Pons (tissue), 1 donor: ENCODE measurements at places on chromosomes 13 and 19.

GRCh38 chr13:102617697-102618350, 21.0 kb downstream of the TPP2 start:
- DNase-seq: no peak

DNA sequence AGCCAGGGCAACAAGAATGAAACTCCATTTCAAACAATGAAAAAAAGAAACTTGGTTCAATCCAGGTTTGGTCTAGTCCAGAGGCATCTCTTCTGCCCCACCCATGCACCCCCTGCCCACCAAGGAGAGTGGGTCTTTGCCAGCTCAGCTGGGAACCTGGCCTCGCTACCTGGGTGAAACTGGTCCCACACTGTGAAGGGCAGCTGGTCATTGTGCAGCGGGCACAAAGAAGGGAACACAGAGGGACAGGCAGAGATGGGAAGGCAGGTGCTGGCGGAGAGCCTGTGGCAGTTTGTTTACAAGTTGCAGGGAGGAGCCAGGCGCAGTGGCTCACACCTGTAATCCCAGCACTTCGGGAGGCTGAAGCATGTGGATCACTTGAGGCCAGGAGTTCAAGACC, 50.2 kb downstream of the CPAMD8 start:
- DNase-seq: no peak

DNA sequence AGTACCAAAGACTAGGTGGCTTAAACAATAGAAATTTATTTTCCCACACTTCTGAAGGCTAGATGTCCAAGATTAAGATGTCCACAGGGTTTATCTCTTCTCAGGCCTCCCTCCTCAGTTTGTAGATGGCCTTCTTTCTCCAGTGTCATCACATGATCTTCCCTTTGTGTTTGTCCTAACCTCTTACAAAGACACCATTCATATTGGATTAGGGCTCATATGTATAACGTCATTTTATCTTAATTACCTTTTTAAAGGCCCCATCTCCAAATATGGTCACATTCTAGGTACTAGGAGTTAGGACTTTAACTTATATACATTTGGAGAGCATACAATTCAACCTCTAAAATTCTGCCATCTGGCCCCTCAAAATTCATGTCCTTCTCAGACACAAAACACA, 34.3 kb downstream of the N4BP2L2 start:
- peak; percentile 55 for DNase-seq

GRCh38 chr19:4911786-4912672, 2.7 kb downstream of the UHRF1 start:
- peak; percentile 77 for DNase-seq

DNA sequence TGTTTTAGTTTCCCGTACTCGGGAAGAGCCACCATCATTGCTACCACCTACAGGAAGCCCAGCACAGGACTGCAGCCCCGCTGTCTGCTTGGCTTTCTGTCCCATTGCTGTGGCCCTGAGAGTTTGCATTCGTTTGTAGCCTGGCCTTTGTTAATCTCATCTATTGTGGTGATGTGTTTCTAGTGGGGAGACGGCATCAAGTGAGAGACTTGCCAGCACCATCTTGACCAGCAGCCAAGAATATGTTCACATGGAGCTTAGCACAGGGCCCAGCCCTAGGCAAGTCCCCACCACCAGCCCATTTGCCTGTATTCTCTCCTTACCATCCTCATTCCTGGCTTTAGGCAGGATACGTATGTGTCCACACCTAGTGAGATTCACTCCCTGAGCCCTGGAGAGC, 17.3 kb upstream of the OVOL3 start:
- DNase-seq: peak; percentile 85

DNA sequence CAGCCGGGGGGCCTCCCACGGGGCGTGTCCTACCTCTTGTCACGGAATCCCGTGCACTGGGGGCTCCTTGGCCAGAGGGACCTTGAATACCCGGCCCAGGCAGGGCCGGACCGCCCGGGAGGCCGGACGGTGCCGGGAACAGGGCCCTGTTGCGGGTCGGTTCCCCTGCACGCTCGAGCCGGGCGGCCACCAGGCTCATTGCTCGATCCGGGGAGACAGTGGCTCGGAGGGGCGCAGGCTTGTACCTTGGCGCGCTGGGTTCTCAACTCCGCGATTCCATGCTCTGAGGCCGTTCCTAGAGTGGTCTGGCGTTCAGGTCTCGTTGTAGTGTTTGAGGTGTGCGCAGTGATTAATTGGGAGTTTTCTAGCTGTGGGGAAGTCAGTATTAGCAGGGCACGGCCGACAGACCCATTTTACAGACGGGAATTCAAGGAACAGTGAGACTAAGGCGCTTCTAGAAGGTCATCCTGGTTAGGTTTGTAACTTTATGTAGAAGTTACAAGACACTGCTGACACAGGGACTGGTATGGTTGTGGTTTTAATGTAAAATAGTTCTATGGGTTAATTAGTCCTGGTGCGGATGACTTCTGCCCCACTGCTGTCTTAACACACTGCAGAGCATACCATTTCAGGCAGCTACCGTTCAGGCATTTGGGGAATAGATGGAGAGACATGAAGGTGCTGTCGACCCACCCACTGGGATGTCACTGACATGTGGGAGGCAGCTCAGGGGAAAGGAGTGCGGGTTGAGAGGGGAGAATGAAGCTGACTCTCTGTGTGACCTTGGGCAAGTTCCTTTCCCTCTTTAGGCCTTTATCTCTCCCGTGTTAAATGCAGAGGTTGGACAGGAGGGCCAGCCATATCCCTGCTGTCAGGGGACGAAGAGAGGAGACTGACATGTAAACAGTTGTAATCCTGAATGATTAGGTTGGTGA, 592 bp downstream of the CLPTM1 start:
- DNase-seq: no peak

DNA sequence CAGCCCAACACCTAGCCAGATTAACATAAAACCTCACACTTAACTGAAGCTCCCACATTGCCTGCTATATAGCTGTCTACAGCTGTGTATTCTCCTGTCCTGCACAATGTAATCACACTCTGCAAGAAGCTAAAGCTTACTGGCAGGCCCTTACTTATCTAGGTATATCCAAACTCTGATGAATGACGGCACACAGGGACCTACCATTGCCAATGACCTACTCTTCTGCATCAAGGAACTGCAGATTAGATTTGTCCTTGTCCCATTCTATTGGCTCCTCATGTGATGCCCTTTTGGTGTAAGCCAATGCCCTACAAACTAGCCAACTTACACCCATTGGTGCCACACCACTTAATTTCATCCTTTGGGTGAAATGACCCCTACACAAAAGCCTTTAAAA, 26.4 kb downstream of the ZNF45 start:
- DNase-seq: no peak

GRCh38 chr13:46553886-46554858, 1.2 kb downstream of the LRCH1 start:
- DNase-seq: peak; percentile 62

DNA sequence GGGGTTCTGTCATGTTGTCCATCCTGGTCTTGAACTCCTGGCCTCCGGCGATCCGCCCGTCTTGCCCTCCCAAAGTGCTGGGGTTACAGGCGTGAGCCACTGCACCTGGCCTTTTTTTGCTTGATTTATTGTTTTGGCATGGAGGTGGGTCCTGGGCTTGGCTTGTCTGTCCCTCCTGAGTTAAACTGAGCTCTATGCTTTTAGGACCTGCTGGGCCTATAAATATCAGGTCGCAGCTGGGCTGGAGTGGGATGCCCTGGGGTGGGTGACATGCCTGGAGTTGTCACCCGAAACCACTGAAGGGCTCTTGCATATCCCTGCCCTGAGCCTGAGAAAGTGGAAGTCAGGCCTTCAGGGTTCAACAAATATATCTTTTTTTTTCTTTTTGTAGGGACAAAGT, 5.5 kb downstream of the ARRDC5 start:
- DNase-seq: no peak

DNA sequence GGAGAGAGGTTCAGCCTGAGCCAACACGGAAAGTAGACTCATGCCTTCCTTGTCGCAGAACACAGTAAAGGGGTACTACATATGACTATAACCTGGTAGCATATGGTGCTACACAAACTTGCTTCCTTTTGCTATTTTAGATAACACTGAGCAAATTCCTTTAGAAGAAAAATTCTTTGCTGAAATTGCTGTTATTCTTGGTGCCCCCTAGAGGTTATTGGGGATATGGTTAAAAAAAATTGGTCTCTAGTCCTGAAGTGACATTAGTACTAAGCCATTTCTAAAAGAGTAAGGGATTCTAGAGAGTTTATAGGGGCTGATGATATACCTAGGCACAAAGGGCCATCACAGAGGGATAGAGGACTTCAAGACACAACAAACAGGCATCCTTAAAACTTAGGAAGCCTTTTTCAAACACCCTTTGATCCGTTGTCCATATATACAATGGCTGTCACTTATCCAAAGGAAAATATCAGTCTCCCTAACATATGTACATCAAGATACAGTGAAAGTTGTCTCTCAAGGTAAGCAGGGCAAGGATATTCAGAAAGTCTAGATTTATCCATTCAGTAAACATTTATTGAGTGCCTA, 13.9 kb upstream of the HS6ST3 start:
- no peak for DNase-seq

GRCh38 chr19:30634996-30635975, 263.1 kb downstream of the ZNF536 start:
- peak; percentile 29 for DNase-seq

DNA sequence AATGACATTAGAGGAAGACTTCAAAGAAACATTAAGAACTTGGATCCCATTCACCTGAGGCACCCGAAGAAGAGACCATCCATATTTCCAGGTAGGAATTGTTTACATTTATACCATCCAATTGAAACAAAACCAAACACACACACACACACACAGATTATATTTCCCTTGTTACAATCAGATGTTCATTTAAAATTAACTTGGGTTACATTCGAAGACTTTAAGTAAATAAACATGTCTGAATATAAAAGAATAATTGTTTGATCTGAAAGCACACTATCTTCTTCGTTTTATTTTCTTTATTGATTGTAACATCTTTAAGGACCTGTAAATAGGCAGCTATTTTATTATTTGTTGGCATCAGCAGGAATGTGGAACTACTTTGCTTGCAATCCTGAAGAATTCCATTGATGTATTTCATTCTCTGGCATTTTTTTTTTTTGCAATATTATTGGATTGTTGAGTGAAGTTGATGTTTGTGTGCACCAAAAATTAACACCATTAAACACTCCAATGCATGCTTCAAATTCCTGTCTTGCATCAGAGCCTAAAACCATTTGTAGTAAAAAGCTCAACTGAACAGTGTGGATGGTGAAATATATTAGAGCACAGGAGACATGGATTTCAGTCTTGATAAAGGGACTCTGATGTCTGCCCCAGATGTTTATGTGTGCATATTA, 85.3 kb upstream of the FRY start:
- DNase-seq: no peak

GRCh38 chr13:30224732-30225131, 82.6 kb downstream of the KATNAL1 start:
- DNase-seq: no peak

- DNase-seq: no peak
These were observed 12.1 kb upstream of the GPR4 start for GRCh38 chr19:45613926-45614725.

DNA sequence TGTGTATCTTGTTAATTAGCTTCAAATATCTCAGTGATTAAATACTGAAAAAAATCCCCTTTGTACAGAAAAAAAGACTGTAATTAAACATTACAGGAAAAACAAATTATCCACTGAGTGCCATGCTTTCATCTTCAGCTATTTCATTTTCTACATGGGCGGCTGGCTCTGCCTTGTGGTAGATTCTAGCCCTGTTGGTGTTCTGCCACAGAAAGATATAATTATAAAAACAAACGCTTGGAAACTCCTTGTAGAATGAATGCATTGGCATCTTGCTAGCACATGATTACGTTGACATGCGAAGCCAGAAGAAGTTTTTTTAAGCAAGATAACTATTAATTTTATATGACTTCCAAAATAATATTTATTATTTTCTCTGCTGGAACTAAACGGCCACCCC, 496.8 kb downstream of the MYO16 start:
- no peak for DNase-seq

DNA sequence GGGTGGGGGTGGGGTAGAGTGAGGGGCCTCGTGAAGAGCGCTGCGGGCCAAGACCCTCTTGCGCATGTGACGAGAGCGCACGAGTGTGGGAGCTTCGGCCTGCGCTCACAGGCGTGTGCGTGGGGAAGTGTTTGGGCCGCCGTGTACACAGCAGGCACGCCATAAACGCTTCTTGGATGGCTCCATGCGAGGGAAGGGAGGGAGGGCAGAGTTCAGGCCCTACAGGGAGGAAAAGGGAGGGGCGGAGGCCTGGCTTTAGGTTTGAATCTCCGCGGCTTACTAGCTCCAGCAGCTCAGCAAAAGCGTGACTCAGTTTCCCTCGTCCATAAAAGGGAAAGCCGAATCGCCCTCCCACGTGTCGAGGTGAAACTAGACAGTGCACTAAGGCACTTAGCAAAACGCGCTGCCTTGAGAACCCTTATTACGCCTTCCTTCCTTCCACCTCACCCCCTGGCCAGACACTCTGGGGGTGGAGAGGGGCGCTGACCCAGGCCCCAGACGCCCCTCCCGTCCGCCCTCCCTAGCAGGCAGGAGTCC, 12.5 kb downstream of the GADD45B start:
- DNase-seq: no peak

- no peak for DNase-seq
These were observed 12.0 kb upstream of the FBXL3 start for GRCh38 chr13:77038907-77039480.

DNA sequence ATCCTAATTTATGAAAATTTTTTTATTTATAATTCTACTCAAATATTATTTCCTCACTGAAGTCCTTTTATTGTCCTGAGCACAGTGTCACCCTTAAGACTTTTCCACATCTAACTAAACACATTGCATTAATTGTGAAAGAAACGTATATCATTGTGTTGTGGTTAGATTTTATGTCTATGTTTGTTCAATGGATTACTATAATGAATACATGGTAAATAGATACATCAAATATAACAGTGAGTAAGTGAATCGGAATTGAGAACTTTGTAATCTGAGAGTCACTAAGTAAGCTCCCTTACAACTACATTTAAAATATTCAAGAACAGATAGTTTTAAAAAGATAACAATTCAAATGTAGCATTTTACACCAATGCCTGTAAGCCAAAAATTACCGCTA, 417.6 kb upstream of the PCDH20 start:
- no peak for DNase-seq

DNA sequence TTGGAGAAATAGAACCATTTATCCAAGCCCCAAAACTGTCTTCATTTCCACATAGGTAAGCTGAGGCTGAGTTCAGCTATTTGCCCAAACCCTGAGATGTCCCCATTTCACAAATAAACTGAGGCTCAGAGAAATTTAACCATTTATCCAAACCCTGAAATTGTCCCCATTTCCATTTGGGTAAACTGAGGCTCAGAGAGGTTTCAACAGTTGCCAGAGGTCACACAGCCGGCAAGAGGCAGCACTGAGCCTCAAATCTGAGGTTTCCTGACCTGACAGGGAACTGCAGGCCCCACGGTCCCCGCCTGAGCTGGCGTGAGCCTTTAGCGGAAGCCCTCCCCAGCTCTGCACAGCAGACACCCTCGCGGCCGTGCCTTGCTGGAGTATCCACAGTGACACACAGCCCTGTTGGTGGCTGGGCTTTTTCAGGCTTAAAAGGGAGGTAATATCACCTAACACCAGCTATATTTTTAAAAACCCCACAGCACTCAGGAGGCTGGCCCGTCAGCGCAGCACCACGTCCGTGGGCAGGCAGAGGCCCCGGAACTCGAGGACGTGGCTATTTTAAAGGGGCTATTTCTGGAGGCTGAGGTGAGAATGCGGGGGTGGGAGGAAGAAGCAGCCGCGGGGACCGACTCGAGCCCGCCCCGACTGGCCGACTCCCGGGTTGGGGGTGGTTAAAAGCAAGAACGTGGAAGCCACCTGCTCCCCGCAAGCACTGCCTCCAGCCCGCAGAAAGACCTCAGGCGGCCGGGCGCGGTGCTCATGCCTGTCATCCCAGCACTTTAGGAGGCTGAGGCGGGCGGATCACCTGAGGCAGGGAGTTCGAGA, 18.5 kb downstream of the PTPRS start:
- DNase-seq: no peak
